ENCODE measurements at places on chromosomes 6 and 20.

GRCh38 chr6:139173172-139173571 is 38.3 kb downstream of the HECA start:
- DNase-seq, result peak; percentile 40

- DNase-seq, result no peak
These were observed 176.7 kb downstream of the LAMA2 start for GRCh38 chr6:129059650-129060049.

GRCh38 chr20:58042591-58042990 is 185.9 kb downstream of the ANKRD60 start:
- DNase-seq, result no peak

DNA sequence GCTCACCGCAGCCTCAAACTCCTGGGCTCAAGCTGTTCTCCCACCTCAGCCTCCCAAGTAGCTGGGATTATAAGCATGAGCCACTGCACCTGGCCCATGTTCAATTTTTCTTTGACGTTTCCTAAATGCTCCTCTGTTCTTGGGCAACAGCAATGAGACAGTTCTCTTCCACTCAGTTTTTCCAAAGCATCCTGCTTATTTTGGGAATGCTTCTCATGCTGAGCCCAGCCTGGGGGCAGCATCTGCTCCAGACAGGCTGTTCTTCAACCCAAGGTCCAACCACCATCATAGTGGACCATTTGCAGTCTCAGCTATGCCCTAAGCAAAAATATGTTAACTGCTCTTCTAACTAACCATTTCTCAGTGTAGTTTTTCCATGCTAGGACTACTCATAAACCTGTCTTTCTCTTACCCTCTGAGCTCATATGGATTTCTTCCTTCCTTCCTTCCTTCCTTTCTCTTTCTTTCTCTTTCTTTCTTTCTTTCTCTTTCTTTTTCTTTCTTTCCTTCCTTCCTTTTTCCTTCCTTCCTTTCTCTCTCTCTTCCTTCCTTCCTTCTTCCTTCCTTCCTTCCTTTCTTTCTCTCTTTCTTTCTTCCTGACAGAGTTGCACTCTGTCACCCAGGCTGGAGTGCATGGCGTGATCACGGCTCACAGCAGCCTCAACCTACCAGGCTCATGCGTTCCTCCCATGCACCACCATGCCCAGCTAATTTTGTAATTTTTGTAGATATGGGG is 48.4 kb downstream of the GCNT2 start:
- no peak for DNase-seq

GRCh38 chr6:15076565-15076964 is 169.3 kb upstream of the JARID2 start:
- DNase-seq, result no peak

- DNase-seq, result no peak
These were observed 96.4 kb upstream of the PAK5 start for GRCh38 chr20:9935285-9935684.

DNA sequence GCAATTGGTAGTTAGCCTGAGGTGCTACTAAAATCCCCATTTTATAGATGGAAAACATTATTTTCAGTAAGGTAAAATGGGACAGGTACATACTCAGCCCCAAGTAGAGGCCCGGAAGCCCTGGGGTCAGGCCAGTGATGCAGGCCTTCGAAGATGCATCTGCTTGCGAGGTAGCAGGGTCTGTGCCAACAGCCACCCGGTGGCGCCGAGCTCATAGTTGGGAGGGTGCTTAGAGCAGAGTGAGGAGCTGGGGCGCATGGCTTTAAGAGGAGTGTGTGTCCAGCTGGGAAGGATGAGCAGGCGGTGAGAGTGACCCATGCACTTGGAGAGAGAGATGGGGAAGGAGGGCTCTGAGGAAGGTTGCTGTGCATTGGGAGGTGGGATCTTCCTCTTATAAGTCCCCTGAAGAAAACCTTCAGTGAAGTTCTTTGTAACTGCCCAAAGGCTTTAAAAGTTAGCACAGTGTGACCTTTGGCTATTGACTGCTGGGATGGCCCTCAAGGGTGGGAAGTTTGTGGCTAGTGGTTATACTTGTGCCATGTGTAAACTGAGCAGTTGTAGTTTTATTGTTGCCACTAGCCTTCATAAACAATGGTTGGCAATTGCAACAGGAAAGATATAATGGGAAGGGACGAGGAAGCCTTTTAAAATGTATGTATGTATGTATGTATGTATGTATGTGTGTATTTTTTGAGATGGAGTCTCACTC is 71.1 kb downstream of the TOX2 start:
- DNase-seq, result no peak

- peak; percentile 47 for DNase-seq
These were observed 9.2 kb downstream of the SLCO4A1 start for GRCh38 chr20:62651285-62652021.

DNA sequence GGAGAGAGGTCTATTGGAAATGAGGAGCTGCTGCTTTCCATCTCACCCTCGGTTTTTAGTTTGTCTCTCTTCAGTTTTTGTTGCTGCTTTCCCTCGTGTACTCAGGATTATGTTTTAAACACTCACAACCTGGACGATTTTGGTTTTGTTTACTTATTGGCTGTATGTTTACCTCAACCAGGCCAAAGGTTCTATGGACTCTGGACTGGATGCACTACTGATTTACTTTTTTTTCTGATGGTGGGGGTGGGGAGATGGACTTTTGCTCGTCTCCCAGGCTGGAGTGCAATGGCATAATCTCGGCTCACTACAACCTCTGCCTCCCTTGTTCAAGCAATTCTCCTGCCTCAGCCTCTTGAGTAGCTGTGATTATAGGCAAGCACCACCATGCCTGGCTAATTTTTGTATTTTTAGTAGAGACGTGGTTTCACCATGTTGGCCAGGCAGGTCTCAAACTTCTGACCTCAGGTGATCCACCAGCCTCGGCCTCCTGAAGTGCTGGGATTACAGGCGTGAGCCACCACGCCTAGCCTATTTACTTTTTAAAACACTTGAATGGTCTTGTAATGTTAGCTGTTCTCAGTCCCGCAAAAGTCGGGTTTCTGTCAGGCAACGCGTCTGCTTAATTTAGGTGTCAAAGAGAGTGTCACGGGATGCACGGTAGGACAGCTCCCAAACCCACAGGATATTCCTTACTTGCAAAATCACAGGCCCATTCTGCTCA is 148.2 kb upstream of the RIPOR2 start:
- no peak for DNase-seq

GRCh38 chr6:158168040-158168289 is at the start of gene SERAC1:
Gene SERAC1 (minus strand): TSS chr6:158168262. CDS start chr6:158158363, 9,899 bp downstream.
- no peak for DNase-seq

GRCh38 chr20:63061051-63061770 is 54.4 kb upstream of the BHLHE23 start:
- no peak for DNase-seq

- DNase-seq, result no peak
These were observed 21.5 kb upstream of the BPIFB1 start for GRCh38 chr20:33261465-33261864.

DNA sequence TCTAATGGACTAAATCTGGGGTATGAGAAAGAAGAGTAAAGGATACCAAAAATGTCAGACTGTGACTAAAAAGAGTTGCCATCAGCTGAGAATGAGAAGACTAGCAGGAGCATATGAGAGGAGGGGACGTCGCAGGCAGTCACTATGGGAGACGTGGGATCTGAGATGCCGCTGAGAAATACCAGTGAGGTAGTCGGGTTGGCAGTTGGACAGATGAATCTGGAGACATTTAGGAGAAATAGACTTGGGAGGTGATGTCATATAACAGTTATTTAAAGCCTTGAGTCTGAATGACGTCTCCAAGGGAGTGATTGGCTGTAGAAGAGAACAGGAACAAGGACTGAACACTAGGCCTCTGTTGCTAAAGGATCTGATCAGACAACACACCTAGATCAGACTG is 51.5 kb upstream of the TRIM26 start:
- no peak for DNase-seq

DNA sequence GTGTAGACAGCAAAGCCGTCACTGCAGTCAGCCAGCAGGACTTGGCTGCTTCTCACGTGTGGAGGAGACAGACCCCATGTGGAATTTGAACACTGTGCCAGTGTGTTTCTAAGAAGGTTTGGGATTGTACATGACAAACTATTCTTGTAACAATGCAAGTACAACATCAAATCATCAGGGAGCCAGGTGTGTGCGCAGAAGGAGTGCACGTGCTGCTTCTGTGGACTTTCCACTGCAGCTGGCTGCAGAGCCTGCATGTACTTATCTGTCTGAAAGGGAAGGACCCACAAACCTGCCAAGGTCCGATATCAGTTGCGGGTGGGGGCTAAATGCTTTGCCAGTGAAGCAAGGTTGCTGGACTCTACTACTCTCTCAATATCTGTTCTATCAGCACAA is 211.6 kb downstream of the WDR27 start:
- DNase-seq, result no peak

DNA sequence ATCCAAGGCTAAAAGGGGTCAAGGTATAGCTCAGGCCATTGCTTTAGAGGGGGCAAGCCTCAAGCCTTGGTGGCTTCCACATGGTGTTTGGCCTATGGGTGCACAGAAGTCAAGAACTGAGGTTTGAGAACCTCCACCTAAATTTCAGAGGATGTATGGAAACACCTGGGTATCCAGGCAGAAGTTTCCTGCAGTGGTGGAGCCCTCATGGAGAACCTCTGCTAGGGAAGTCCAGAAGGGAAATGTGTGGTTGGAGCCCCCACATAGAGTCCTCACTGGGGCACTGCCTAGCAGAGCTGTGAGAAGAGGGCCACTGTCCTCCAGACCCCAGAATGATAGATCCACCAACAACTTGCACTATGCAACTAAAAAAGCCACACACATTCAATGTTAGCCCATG is 678.7 kb upstream of the ADGRB3 start:
- no peak for DNase-seq

GRCh38 chr20:2416541-2417212 is 36.0 kb downstream of the TGM6 start:
- DNase-seq, result no peak

GRCh38 chr6:95685822-95686221 is 108.5 kb downstream of the MANEA start:
- no peak for DNase-seq

DNA sequence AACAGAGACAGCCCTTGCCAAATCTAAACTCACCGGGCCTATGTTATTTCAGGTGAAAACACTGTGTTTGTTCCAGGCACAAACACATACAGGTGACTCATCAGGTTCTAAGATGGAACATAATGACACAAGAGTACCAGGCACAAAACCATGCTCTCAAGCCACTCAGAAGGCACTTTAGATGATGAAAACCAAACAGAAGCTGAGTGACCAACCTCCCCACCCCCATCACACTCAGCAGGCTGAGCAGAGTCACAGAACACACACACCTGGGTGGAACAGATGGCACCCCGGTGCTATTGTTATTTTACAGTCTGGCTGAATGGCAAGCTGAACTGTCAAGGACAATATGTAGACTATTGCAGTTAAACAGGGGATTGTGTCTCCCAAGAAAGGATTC is 20.6 kb upstream of the NKX2-2 start:
- no peak for DNase-seq

DNA sequence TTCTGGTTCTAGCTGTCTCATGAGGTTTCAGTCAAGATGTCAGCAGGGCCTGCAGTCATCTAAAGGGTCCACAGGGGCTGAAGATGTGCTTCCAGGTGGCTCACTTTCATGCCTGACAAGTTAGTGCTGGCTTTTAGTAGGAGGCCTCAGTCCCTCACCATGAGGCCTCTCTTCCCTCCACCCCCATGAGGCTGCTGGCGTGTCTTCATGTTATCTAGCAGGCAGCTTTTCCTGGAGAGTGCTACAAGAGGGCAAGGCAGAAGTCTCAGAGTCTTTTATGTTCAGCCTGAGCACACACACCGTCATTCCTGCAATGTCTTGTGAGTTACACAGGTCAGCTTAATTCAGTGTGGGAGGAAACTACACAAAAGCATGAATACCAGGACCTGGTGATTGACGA is 769.9 kb downstream of the HDGFL1 start:
- DNase-seq, result no peak

- DNase-seq, result no peak
These were observed 235.0 kb upstream of the PRDM1 start for GRCh38 chr6:105851113-105851580.

GRCh38 chr6:31826793-31827285 is 699 bp upstream of the HSPA1B start:
- DNase-seq, result no peak

- DNase-seq, result no peak
These were observed 4.1 kb downstream of the SLC23A2 start for GRCh38 chr20:4997222-4997621.

GRCh38 chr6:145036236-145036635 is 699.1 kb downstream of the EPM2A start:
- no peak for DNase-seq

DNA sequence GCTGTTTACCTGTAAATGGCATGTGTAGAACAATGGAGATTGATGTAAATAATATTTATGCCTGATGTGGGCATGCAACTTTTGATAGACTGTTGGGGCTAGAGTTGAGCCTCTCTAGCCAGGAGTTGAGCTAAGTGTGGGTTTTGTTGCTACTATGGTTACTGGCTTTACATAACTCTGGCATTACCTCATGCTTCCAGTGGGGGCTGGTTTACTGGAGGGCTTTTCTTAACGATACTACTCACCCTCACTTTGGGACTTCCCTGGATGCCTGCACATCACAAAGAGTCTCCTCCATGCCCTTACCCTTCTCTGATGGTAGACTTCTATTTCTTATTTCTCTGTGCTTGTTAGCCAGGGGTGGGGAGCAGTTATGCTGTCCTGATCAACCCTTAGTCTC is 524.6 kb upstream of the CDH4 start:
- DNase-seq, result no peak

GRCh38 chr6:143126574-143126941 is 65.9 kb downstream of the AIG1 start:
- no peak for DNase-seq

DNA sequence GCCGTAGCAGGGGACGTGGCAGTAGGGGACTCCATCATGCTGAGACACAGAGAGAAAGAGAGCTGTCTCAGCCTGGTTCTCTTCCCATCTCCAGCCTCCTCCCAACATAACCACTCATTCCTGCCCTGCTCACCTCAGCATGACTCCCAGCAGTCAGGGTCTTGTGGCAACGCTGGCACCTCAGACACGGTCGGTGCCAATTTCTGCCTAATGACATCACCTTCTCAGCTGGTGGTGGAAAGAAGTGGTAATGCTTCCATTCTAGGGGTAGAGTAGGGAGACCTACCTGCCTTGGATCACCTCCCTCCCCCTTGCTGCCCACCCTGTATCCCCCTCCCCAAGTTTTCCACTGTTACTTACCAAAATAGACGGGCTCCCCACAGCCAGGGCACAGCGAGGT is 2.5 kb downstream of the CRIP3 start:
- DNase-seq, result no peak

- no peak for DNase-seq
These were observed 256.5 kb upstream of the RREB1 start for GRCh38 chr6:6851059-6851948.

DNA sequence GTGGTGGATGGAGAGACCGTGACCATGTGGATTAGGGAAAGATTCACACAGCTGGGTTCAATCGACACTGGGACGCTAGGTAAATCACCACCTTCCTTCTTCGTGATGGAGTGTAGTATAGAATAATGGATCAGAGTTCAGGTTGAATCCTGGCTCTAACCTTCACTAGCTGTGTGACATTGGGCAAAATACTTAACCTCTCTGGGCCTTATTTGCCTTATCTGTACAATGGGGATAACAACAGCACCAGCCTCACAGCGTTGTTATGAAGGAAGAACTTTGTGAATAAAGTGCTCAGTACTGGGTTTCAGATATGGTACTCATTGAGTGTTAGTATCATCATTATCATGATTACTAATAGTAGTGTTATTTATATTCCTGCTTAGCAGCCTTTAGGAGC is 126.1 kb upstream of the AKAP12 start:
- DNase-seq, result no peak

- no peak for DNase-seq
These were observed 26.3 kb upstream of the DNAAF9 start for GRCh38 chr20:3433744-3434143.

Data from activated CD4-positive, alpha-beta T cell treated with anti-CD3 and anti-CD28 coated beads, Interleukin-2, amount 50 U/mL, for 24 hours (primary cell).